ENCODE measurements at places on chromosomes 2 and 18.
A peak's percentile ranks its signal among the peaks of the same experiment; 100 is the strongest.

DNA sequence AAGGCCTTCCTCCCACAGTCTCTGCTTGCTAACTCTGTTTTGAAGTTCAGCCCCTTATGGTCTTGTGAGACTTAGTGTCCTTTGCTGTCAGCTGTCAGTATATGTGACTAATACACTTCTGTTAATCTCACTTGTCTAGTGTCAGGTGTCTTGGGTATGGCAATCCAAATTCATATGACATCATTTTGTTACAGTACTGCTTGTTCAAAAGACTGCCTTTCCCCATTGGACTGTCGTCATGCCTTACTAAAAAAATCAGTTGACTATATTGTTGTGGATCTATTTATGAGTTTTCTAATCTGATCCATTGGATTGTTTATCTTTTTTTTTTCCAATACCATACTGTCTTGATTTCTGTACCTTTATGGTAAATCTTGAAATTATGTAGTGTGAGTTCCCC is 611.4 kb upstream of the HS6ST1 start:
- DNase-seq, result no peak

GRCh38 chr18:62935994-62936393 is 220.7 kb downstream of the PHLPP1 start:
- no peak for DNase-seq

DNA sequence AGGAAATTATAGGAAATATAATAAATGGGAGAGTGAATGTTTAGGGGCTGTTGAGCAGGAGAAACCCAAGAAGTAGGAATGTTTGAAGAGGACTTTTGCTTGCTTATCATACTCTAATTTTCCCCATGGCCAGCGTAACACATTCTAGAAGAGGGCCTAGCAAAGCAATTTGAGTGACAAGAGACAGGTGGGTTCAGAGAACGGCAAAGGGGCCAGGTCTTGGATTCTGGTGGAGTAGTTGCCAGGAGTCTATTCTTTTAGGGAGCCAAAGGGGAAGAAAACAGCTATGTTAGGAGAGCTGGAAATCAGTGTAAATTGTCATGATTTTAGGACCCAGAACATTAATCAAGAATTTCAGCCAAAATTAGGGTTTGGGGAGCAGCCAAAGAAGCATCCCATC is 96.5 kb downstream of the COL5A2 start:
- no peak for DNase-seq

DNA sequence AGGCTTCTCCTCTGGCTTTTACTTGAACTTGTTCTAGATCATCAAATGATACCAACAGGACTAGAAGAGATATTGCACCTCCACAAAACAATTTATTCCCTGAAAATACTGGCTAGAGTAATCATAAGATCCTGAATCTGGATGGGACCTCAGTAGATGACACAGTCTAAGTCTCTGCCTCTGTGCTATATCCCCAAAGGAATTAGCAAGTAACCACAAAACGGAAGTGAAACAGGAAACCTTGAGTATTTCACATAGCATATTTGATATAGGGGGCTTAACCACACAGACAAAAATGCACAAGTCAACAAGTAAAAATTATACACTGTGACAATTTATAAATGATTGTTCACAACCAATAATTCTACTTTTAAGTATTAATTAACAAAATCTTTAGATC is 456.9 kb upstream of the TNP1 start:
- peak; percentile 70 for DNase-seq

DNA sequence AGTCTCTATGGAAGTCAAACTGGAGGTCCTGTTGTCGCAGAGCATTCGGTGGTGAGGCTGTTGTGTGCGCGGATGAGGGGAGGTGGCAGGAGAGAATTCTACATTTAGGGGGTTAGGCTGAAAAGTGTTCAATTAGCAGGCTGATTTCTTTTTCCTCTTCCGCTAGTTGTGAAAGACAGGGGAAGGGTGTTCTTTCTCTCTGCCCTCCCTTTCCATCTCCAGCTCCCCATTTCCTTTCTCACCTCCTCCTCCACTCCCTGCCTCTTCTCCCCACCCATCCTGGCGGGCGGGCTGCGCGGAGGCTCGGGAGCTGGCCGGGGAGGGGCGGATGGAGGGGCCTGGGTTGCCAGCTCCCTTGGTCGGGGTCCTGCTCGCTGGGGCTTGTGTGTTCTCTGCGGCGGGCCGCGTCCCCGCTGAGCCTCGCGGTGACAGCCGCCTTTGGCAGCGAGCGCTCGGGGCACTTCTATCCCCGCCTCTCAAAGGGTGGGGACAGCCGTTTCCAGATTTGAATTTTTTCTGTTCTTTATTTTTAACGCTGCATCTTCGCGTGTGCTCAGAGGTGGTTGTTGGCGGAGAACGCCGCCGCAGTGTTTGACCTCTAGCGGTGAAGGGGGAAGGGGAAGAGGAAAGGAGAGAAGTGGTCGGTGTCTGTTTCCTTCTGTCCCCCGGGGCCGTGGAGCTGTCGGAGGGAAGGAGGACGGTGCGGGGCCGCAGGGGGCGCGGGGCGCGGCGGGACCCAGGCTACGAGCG is 3.6 kb downstream of the SOX11 start:
- peak; percentile 91 for DNase-seq

- DNase-seq, result peak; percentile 37
Observed at GRCh38 chr2:151051574-151052220, 210.0 kb downstream of the RBM43 start.

DNA sequence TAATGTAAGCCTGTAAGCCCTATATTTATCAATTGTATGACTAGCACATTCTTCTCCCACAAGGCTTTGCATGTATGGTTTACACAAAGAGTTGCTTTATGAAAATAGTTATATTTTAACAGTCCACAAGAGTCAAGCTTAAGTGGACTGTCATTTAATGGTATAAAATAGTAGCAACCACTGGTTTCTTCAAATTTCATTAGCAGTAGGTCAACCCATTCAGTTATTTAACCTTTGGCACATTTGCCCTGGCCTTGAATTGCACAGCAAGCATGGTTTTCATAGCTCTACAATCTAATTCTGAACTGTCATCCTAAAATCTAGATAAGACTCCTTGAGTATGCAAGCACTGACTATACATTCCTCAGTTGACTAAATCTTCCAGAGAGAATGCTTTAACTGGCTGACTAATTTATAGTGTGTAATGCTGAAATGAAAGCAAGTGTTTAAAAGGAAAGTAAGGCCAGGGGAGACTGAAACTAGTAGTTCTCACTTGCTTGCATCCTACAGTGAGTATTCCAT is 1.8 kb downstream of the DPP4 start:
- DNase-seq, result no peak

- peak; percentile 25 for DNase-seq
Observed at GRCh38 chr2:187581125-187581896, 27.1 kb upstream of the TFPI start.

DNA sequence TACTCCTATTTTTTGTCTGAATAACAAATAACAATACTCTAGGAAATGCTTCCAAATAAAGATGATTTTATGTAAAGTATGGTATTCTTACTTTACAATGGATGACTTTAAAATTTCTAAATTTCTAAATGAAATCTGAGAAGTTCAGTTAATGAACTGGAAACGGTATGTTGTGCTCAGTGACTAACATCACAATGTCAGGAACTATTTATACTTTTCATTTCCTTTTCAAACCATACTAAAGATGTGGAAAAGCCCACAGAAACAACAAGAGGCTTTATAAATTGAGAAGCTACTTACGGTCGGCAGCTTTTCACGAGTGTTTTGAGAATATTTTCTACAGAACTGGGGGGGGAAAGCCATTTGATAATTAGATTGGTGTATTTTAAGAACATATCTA is 31.1 kb downstream of the PSME4 start:
- no peak for DNase-seq

DNA sequence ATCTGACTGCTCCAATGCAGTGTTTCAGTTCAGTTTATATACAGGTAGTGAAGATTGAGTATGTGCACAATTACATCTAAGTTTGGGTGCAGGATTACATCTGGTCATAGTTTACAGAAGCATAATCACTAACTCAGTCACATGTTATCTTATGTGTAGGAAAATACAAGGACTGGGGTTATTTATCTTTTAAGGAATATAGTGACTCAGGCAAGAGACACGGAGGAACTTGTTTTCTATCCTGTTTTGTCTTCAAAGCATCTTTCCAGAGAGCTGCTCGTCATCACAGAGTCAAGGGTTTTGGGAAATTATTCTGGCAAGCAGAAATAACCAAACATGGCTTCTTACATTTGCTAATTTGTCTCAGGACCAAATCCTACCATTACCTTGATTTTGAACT is 1371.5 kb upstream of the TMEFF2 start:
- DNase-seq, result no peak

- no peak for DNase-seq
Observed at GRCh38 chr2:226077031-226077430, 677.5 kb downstream of the NYAP2 start.

DNA sequence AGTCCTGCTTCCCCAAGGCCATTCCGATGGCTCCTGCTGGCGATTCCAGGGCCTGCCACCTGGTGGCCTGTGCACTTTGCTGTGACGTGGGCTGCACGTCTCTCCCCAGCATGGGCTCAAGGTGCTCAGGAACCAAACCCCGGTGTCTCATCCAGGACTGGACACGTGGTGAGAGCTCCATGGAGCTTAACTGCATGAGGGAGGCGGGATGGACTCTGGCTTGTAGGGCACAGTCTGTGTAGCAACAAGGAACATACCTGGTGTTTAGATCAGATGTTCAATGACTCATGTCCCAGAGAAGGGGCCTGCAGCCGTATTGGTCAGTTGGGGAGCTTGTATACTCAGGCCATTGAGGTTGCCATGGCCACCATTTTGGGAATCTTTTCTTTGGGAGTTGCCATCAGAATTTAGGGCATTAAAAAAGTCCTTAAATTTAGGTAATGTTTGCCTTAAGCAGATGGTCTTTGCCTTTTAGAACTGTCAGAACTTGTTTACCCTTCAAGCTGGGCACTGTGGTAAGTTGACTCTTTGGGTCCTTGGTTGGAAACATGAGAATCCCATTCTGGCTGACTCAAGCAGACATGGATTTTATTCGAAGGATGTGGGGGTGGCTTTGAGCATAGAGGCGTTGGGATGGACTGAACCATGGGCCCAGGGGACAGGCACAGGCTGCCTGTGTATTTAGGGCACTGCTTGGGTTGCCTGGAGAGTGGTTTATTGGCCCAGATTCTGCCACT is 21.0 kb downstream of the AGAP1 start:
- DNase-seq, result no peak

- DNase-seq, result no peak
Observed at GRCh38 chr2:151067658-151068369, 193.8 kb downstream of the RBM43 start.

DNA sequence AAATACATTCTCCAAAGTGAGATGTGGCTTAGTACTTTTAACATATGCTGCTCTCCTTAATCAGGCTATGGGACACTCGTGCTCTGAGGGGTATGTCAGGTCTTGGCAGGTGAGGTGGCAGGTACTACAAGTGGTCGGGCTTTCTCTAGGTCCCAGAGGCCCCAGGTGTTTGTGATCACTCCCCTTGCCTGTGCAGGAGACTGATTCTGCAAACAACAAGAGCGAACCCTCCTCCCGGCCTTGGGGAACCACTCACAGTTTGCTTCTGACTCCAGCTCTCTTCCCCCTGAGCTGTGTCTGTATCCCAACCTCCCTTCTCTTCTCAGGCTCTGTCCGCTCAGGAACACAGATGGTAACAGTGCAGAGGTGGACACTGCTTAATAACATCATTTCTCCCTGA is 48.1 kb downstream of the ATOH8 start:
- no peak for DNase-seq

- no peak for DNase-seq
Observed at GRCh38 chr18:8865934-8866333, 160.6 kb downstream of the MTCL1 start.

GRCh38 chr2:177582000-177582399 is 189.4 kb downstream of the AGPS start:
- no peak for DNase-seq

GRCh38 chr18:21632393-21632792 is 20.3 kb downstream of the SNRPD1 start:
- no peak for DNase-seq

GRCh38 chr2:159516241-159516758 is 100.0 kb downstream of the BAZ2B start:
- DNase-seq, result peak; percentile 52

DNA sequence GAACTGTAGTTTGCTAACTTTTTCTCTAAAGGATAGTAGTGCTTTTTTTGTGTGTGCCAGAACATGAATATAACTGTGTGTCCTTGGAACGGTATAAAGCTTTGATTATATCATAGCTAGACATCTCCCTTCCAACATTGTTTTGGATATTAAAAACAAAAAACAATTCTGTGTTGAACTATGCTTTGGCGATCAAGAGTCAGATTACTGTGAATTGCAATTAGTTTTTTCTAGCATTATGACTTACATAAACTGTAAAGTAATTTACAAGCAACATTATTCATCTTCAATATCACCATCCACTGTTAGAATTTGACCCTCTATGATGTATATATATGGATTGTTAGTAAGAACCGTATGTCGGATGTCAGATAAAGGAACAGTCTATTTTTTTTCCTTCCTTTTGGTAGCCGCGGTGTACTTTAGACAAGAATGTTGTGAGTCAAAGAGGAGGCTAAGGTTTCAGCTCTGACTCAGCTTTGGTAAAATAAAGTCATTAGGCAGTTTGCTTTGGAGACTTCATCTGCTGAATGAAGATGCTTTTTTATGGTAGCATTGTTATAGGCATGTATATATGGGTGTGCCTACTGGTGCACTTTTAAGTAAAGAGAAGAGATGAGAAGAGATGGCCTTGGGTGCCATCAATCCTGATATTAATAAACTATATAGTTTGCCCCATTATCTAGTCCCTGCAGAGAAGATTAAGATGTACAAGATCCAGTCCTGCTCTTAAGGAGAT is 76.4 kb downstream of the LTBP1 start:
- no peak for DNase-seq

DNA sequence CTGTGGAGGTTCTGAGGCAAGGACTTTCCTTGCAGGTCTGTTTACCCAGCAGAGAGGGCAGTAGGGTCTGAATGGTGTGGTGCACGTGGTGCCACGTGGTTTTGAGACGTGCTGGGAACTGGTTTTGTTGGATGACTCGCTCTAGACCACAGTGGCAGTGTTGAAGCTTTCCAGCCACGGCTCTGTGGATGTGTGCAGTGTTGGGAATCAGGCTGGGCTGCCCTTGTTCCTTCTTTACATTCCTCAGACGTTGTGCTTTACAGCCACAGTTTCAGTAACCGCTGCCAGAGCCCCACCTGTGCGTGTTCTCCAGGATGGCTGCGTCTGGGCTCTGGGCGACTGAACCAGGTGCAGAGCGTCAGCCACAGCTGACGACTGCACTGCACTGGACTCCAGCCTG is 8.2 kb downstream of the CTDP1 start:
- DNase-seq, result no peak

DNA sequence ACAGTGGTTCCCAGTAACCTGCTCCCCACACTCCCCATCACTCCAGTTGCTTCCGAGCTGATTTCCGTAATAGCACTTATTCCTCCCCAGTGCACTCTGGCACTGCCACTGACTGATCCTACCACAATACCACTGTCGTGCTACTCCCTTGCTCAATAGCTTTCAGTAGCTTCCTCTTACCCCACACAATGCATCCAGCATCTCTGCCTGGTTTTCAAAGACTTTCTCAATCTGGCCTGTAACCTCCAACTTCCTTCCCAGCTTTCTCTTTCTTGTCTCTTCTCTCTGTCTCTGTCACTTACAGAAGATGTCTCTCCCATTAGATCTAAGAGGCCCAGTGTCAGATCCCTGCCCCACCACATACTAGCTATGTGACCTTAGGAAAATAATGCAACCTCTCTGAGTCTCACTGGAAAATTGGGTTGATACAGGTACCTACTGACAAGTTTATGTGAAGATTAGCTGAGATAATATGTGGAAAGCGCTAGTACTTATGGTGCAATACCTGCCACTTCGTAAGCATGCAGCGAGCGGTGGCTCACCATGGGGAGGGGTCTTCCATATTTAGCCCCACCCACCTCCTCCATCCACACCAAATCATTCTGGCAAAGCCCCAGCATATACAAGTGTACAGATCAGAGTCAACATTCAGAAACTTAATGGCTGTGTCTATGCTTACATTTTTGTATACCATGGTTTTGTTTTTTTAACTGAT is 36.7 kb downstream of the SFXN5 start:
- DNase-seq, result no peak
